ENCODE measurements at places on chromosomes 5 and 9. TPM values are rescaled to one million over a fixed set of nuclear protein-coding genes. Genes with fewer than 3 reads are reported as not detected.

- DNase-seq = peak; percentile 70
Observed at GRCh38 chr5:104347119-104347708, 784.6 kb upstream of the NUDT12 start.

DNA sequence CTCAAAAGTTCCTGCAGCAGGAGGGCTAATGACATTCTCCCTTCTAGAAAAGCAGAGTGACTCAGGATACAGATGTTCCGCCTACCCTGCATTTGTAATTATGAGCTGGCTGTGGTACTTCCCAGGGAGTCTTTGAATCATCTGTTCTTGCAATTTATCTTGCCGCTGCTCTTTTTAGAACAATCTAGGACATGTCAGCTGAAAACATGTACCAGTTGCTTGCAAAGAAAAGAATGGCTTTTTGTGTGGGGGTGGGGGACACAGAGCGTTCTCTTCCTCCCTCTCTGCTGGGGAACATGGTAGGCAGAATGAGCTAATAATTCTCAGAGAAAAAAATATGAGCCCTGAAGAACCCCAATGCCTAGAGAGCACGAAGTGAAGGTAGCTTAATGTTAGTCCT, 51.7 kb upstream of the TUT7 start:
- DNase-seq = peak; percentile 86

Gene ZBED3
- total RNA-seq = 15.2 TPM

Gene TXNDC8
- 5.1 TPM for total RNA-seq

DNA sequence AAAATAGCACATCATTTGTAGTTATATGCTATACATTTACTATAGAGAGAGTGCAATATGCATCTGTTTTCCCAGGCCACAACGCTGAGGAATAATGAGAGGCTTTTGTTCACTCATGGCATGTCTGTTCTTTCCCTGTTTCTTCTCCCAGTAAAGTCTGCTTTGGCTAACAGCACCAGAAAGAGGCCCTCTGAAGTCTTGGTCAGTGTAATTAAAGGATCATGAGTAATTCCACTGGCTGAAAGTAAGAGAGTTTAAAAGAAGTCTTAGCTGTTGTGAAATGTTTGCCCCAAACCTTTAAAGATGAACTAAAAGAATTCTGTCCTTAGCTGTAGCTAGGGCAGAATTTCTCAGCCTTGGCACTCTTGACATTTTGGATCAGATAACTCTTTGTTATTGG, 228.8 kb downstream of the TLE4 start:
- peak; percentile 94 for DNase-seq

Gene CER1
- total RNA-seq = 3.9 TPM

DNA sequence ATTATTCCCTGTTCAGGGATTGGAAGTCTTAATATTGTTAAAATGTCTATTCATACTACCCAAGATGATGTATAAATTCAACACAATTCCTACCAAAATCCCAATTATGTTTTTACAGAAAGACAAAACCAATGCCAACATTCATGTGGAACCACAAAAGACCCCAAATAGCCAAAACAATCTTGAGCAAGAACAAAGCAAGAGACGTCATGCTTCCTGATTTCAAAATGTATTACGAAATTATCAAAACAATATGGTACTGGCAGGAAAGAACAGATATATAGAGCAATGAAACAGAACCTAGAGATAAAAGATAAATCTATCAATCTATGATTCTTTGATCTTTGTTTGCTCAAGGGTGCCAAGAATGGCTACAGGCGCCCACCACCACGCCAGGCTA, 237.9 kb downstream of the TAF11L14 start:
- DNase-seq = no peak

- peak; percentile 36 for DNase-seq
Observed at GRCh38 chr9:20988671-20989315, 42.6 kb downstream of the HACD4 start.

GRCh38 chr5:129770024-129770820, 22.3 kb downstream of the MINAR2 start:
- peak; percentile 97 for DNase-seq

DNA sequence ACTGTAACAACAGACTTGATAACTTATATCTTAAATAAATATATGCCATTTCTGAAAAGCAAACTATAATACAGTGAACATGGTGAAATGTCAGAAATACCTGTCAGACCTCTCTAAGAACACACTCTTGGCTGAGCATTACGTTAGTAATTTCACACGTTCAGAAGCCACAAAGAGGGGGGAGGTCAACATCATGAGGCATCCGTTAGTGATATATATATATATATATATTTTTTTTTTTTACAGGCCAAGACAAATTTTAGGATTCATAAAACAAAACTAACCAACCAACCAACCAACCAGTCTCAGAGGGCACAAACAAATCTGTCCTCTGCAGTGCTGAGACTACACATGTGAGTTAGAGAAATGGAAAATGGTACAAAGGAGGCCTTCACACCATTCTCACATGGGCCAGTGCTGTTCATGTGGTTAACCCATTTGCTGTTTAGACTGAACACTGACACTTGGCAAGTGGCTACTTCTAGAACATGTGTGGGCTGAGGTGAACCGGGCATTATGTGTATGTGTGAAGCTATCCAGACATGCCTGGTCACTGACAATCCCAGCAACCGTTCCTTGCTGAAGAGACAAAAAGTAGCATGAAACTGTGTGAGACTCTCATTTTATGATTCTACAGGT, 54.5 kb downstream of the ELL2 start:
- no peak for DNase-seq

DNA sequence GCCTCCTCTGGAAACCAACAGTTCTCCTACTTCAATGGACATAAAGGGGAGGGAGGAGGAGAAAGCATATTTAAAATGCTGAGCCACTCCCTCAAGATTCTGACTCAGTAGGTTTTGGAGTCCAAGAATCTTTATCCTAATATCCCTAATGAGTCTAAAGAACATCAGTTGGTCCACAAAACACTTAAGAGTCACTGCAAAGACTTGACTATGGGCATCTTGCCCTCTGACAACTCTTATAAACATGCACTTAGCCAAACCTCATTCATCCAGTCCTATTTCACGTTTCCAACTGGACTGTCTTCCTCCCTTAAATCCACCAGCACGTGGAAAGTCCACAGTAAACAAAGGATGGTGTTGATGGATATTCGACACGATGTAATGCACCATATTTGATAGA, 172.5 kb downstream of the FAM114A2 start:
- DNase-seq = no peak

Gene OR1Q1
- 9.6 TPM for total RNA-seq

- no peak for DNase-seq
Observed at GRCh38 chr5:73974871-73975360, 348.9 kb downstream of the ARHGEF28 start.

Gene TAF7
- total RNA-seq = 58.7 TPM

DNA sequence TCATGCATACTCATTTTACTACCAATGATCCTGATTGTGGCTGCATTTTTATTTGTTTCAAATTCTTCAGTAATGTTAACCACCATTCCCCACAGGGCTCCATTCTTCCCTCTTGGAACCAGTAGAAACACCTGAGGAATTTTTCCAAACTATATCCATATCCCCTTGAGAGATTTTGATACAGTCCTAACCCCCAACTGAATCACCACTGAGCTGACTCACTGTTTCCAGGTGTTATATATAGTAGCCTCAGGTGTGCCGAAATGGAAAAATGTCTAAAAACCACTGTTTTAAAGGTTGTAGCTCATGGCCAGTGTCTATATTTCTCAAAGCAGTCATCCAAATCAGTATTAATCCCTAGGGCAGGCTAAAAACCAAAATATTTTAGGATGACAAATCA, 85.2 kb downstream of the MRPS27 start:
- DNase-seq = no peak

DNA sequence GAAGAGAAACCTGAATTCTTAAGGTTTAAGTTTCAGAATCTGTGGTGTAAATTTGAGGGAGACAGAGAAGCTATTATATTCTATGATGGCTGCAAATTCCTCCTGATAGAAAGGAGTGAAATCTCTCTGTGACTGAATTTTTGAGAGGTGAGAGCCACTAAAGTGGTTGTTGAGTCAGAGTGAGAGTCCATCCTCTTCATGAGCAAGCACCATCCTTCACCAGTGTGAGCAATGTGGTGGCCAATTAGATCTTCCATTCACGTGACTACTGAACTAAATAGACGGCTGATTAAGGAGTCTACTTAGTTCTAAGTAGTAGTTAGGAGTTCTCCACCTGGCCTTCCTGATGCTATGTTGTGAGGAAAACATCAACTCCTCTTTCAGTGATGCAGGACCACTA, 147.8 kb upstream of the CCNH start:
- no peak for DNase-seq

Gene PTAR1
- 83.3 TPM for total RNA-seq

GRCh38 chr9:5749306-5749705, 83.6 kb downstream of the ERMP1 start:
- DNase-seq = no peak

DNA sequence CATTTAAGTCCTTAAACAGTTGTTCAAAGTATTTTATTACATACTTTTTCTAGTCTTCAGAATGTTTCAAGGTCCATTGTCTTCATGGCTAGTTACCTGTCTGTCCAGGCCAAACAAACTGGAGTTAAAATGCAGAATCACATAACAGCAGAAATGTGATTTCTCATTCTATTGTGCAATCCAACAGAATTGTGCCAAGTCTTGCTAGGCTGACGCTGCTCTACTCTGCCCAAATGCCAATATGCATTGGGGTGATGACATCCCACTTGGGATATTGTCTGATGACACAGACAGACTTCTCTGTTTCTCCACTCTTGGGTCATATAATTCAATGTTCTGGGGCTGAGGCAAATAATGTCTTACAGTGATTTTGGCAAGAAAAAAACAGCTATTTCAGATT, 5.2 kb upstream of the SLC22A5 start:
- DNase-seq = peak; percentile 47

Gene RANBP3L
- 36.4 TPM for total RNA-seq

GRCh38 chr5:73450137-73450536, 1.6 kb upstream of the FOXD1 start:
- DNase-seq = no peak

Gene SOHLH1
- total RNA-seq = not detected

GRCh38 chr9:17488662-17489061, 90.2 kb upstream of the SH3GL2 start:
- no peak for DNase-seq

Gene PCDHA6
- 3.1 TPM for total RNA-seq

DNA sequence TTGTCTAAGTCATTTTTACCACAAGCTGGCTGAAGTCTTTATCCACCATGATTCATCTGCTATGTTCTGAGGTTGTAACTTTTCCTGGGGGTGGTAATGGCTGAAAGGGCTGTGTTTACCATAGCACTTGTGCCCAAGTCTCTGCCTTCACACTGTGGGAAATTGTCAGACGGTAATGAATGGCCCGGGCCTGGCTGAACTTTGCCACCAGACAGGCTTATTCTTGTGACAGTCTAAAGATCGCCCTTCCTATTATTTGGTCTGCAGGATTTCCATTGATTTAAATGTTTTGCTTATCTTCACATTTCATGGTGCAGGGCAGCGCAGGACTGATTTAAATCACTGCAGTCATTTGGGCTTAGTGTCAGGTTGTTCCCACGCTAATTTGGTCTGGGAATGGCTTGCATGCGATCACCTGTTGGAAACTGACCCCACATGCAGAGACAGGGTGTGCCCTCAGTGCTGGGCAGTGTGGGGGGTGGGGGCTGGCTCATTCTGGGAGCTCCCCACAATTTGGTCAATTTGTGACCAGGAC, 109.3 kb upstream of the ICE1 start:
- peak; percentile 68 for DNase-seq

- DNase-seq = no peak
Observed at GRCh38 chr5:59115345-59115744, 532.5 kb downstream of the RAB3C start.

Measured in umbilical cord (tissue), 2 donors.